Large intestine (tissue), 12 donors: ENCODE measurements at places on chromosomes 13 and 19. TPM values are rescaled to one million over a fixed set of nuclear protein-coding genes. Genes with fewer than 3 reads are reported as not detected.

NAPSA gene
- polyA plus RNA-seq: 2.8 TPM

GRCh38 chr13:101624981-101625380, 172.5 kb downstream of the ITGBL1 start:
- no peaks in the 10 kb centered on the region for H3K4me1 ChIP-seq
- no peaks in the 10 kb centered on the region for H3K36me3 ChIP-seq
- DNase-seq: no peak
- H3K27ac ChIP-seq: no peak overlapping the region
- no peaks in the 10 kb centered on the region for H3K27me3 ChIP-seq

DNA sequence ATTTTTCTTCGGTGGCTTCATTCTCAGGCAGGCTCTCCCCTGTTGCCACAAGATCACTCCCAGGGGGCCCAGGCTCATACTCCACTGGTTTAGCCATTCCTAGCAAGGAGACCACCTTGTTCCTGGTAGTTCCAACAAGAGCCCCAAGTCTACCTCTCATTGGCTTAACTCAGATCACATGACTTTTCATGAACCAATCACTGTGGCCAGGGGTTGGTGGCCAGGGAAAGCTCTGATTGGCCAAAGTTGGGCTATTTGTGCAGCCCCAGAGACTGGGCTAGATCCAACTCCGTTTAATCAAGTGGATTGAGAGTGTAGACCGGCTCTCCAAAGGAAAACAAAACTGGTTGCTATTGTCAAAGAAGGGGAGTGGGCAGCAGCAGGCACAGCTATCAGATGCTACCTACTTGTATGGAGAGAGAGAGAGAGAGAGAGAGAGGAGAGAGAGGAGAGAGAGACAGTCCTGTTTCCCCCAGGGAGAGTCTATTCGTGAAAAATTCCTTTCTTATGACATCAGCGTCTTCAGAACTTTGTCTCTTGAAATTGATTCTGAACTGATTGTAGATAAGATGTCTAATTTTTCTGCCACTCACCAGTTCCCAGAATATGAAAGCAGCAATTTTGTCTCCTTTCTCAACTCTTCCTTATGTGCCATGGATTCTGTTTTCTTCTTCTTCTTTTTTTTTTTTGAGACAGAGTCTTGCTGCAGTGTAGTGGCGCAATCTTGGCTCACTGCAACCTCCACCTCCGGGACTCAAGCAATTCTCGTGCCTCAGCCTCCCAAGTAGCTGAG, 5.9 kb downstream of the CEACAM19 start:
- H3K36me3 ChIP-seq: peaks cover 40% of the 10 kb centered on the region
- DNase-seq: no peak
- H3K4me1 ChIP-seq: no peaks in the 10 kb centered on the region
- H3K27me3 ChIP-seq: no peaks in the 10 kb centered on the region
- H3K27ac ChIP-seq: no peak overlapping the region
- H3K4me3 ChIP-seq: no peak overlapping the region

- H3K4me1 ChIP-seq: no peaks in the 10 kb centered on the region
- no peaks in the 10 kb centered on the region for H3K27me3 ChIP-seq
- no peak for DNase-seq
- H3K4me3 ChIP-seq: no peak overlapping the region
- no peak overlapping the region for H3K27ac ChIP-seq
Observed at GRCh38 chr13:42116225-42116624, 67.8 kb downstream of the DGKH start.

LPAR6 gene
- polyA plus RNA-seq: 24.7 TPM

MBD3L1 gene
- polyA plus RNA-seq: not detected

C13orf46 gene
- 0.34 TPM for polyA plus RNA-seq

DNA sequence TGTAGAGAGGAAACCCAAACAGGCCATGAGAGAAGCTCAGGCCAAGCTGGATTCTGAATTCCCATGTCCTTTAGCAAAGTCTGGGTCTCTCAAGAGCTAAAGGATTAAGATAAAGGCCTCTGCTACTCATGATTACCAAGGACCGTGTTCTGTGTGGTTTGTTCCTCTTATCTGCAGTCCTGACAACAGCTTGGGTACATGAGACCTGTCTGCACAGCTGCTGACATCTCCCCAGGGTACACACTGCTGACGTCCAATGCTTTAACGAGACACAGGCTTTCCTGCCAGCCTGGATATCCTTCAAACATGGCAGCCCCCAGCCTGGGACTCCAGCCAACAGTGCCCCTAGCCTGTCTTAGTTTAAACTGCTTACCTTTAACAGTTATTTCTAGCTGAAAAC, 211.0 kb downstream of the SLC7A1 start:
- no peak overlapping the region for H3K4me3 ChIP-seq
- H3K4me1 ChIP-seq: no peaks in the 10 kb centered on the region
- H3K36me3 ChIP-seq: no peaks in the 10 kb centered on the region
- DNase-seq: peak; percentile 19
